Activated T-cell treated with anti-CD3 and anti-CD28 coated beads, Interleukin-2, amount 50 U/mL, for 1 hour (primary cell): ENCODE measurements at places on chromosomes 2 and 18.

DNA sequence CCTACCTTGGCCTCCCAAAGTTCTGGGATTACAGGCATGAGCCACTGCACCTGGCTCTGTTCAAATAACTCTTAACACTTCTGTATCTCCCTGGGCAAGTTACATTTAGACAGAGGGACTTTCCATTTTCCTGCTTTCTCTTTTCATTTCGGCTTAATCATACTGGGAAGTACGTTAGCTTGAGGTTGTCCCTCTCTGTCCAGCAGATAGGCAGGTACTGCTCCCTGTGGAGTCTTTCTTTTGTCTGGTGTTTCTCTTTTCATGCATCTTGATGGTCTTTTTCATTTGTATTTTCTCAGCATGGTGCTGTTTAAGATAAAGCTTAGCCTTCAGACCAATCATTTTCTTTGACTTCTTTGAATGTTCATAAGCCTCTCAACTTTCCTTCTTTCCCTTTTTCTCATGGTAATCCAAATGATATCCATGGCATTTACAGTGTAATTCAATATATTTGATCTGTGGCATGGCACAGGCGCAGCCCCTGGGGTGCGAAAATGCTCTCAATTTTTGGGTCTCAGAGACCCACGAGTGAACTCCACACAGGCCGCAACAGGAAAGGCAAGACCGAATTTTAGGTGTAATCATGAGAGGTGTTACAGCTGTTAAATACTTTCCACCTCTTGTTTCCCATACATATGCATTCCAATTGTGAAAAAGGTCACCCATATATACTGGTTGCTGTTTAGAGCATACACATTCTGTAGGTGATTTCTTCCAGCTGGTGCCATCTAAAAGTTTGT, 99.9 kb upstream of the MYO3B start:
- no peak for DNase-seq

DNA sequence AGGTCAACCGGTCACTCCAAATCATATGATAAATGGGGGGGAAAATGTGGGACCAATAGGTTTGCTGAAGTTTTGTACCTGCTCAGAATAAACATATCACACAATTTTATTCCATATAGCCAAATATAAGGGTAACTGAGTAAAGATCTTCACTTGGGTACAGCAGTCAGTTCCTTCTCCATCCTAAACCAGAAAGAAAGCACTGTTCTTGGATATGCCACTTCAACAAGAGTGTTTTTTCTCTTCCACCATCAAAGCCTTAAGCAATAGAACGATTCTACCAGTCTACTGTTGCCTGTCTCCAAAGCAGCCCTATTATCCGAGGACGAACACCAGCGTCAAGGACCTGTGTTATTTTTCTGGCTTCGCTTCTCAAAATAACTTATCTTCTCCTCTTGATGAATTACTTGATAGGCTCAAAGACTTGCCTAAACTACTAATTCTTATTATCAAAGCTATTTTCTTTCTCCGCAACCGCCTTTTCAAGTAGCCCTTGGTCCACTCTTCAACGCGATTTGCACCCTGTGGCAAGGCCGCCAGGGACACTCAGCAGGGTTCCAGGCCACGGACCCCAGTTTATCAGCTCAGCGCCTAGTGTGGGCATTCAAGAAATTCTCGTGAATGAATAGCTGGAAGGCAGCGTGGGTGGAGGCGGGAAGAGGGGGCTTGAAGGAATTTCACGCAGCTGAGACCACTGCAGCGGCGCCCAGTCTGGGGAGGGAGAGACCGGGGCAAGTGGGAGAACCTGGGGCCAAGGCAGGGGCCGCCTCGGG, 646 bp downstream of the ALS2 start:
- no peak for DNase-seq

GRCh38 chr2:95018301-95018700, 7.2 kb upstream of the MAL start:
- DNase-seq, result no peak

- DNase-seq, result no peak
Observed at GRCh38 chr18:21341141-21341540, 99.1 kb downstream of the GREB1L start.

DNA sequence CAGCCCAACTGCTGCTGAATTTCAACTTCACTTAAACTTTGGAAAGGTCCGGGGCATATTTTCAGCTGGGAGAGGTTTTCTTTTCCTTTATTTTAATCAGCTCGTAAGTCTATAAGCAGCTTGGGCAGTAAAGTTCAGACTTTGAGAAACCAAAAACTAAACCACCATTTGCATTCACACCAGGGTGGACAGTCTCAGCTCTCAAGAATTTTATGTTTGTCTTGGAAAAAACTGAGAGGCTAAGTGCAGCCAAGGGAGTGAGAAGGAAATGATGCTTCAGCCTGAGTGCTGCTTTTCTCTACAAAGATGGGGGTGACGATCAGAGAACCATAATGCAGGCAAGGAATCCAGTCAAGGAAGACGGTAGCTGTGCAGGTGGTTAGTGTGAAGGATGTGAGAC, 30.2 kb downstream of the MCFD2 start:
- DNase-seq, result no peak
